ENCODE measurements at places on chromosomes 16 and 17. TPM values are rescaled to one million over a fixed set of nuclear protein-coding genes. Genes with fewer than 3 reads are reported as not detected.

The KRTAP4-5 gene
- total RNA-seq = not detected

The AOC3 gene
- not detected for total RNA-seq

The TPSAB1 gene
- not detected for total RNA-seq

The RNF222 gene
- not detected for total RNA-seq

The ACSM3 gene
- 0.81 TPM for total RNA-seq

The ABCC11 gene
- not detected for total RNA-seq

The KRTAP17-1 gene
- total RNA-seq = not detected

The KRTAP4-4 gene
- total RNA-seq = not detected

The DNASE1L2 gene
- total RNA-seq = 0.64 TPM

The ORAI3 gene
- 58.5 TPM for total RNA-seq

The RNF135 gene
- total RNA-seq = 11.4 TPM

The CCDC137 gene
- total RNA-seq = 32.1 TPM

The PIMREG gene
- total RNA-seq = 87.3 TPM

The TEKT5 gene
- total RNA-seq = 1.4 TPM

The TBC1D3E gene
- not detected for total RNA-seq

The ADAT1 gene
- 77.2 TPM for total RNA-seq

The SOX15 gene
- not detected for total RNA-seq

The SOCS7 gene
- 9.7 TPM for total RNA-seq

The HIGD1B gene
- total RNA-seq = not detected

The RAPGEFL1 gene
- not detected for total RNA-seq

The PARD6A gene
- 2.0 TPM for total RNA-seq

The FOXL1 gene
- 4.1 TPM for total RNA-seq

The SMTNL2 gene
- total RNA-seq = not detected

The DOC2B gene
- total RNA-seq = not detected

The QPRT gene
- 4.0 TPM for total RNA-seq

The CES3 gene
- total RNA-seq = 0.44 TPM

The CD79B gene
- 0.27 TPM for total RNA-seq

The NPIPB9 gene
- not detected for total RNA-seq

The TBC1D3I gene
- total RNA-seq = 1.0 TPM

The GSDMA gene
- not detected for total RNA-seq
